ENCODE measurements at places on chromosomes 5 and 9.

- DNase-seq = no peak
Observed at GRCh38 chr5:167816864-167817263, 474.6 kb upstream of the WWC1 start.

DNA sequence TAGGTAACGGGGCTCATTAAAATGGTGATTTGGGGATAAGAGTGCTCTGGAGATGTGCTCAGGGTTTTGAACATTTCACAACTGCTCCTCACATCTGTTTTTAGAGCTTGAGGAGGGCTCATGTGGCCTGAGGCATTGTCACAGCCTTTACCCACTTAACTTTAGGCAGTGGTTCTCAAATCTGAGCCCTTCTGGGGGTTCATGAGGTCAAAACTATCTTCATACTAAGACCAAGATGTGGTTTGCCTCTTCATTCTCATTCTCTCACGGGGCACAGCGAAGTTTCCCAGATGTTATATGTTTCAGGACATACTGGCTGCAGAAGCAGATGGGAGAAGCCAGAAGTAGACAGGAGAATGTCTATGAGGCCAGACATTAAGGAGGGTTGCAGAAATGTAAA lies 38.4 kb downstream of the STXBP1 start:
- DNase-seq = no peak

- no peak for DNase-seq
Observed at GRCh38 chr5:150144246-150144801, 11.3 kb downstream of the PDGFRB start.

- DNase-seq = peak; percentile 58
Observed at GRCh38 chr5:56814361-56814962, 887 bp upstream of the MAP3K1 start.

DNA sequence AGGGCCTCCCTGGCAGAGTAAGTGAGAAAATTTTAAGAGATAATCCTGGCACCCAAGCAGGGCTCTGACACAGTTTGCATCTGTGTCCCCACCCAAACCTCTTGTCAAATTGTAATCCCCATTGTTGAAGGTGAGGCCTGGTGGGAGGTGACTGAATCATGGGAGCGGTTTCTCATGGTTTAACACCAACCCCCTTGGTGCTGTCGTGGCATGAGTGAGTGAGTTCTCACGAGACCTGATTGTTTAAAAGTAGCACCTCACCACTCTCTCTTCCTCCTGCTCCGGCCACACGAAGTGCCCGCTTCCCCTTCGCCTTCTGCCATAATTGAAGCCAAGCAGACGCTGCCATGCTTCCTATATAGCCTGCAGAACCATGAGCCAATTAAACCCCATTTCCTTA lies 80.1 kb downstream of the FBXW11 start:
- no peak for DNase-seq

- DNase-seq = no peak
Observed at GRCh38 chr5:96408210-96408777, 24.8 kb downstream of the PCSK1 start.

DNA sequence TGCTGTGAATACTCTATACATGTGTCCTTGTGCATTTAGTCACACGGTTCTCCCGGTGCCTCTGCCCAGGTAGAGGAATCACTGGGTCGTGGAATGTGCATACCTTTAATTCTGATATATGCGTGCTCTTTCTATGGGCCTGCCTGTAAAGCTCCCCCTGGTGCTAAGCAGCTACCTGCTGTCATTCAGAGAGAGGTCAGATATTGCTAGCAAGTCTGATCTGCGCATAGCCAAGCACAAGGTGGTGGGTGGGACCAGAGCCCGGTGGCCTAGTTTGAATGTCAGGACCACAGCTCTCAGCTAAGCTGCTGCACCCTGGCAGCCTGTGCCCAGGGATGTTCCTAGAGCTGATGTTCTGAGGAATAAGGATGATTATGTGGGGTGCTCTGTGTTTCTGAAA lies 33.4 kb downstream of the TJP2 start:
- DNase-seq = no peak

DNA sequence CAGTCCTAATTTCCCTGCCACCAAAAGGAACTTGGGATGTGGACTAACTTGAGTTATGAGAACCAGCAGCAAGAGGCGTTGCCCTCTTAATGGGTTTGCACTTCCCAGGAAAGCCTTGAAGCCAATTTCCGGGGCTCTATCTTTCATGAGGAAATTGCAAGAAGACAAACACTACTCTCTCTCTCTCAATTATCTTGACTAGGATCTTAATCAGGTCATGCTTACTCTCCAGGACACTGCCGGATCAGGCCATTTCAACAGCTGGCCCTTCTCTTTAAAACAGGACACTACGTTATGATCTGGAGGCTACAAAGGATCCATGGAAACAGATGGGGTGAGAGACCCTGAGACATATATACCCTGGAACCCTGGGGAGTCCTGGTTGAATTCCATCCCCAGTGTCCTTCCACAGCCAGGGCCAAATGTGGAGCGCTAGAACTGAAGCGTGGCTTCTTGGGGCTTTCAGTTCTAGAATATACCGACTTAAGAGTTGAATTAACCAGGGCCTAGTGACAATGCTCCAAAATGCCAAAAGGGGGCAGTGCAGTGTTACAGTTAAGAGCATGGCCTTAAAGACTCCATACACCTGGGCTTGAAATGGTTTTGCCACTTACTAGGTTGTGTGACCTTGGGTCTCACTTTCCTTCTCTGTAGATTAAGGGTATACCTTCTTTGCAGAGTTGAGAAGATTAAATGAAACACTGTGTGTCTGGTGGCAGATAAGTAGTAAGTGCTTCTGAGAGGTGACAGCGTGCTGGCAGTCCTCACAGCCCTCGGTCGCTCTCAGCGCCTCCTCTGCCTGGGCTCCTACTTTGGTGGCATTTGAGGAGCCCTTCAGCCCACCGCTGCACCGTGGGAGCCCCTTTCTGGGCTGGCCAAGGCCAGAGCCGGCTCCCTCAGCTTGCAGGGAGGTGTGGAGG lies 21.1 kb downstream of the FAM219A start:
- peak; percentile 56 for DNase-seq

GRCh38 chr9:19201899-19202891 lies 28.3 kb upstream of the DENND4C start:
- DNase-seq = no peak

GRCh38 chr5:103587185-103587748 lies 24.7 kb upstream of the NUDT12 start:
- DNase-seq = no peak

DNA sequence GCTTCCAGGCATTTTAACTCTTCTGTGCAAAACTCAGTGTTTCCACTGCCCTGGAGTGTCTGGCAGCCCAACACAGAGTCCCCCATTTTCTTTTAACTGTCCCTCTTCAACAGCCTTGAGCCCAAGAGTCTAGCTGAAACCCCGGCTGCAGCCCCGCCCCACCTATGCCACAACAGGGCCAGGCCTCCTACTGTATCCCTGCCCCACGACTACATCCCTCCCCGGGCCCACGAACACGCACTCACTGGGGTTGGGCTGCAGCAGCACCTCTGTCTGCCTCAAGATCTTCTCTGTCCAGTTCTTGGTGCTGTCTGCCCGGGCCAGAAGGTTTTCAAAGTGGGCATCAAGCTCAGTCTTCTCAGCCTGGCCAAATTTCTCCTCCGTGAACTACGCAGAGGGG lies 6.1 kb downstream of the SH3GLB2 start:
- DNase-seq = no peak

DNA sequence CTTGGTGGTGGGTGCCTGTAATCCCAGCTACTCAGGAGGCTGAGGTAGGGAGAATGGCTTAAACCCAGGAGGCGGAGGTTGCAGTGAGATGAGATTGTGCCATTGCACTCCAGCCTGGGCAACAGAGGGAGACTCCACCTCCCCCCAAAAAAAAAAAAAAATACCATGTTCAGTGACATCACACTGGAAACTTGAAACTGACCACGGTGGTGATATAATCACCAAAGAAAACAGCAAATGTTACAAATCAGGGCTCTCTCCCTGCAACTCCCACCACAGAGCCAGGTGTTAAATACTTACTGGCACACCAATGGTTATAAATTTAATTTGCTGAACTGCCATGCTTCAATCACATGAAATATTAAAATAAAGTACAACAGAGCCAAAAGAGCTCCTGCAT lies 81.4 kb downstream of the ZNF608 start:
- DNase-seq = no peak

GRCh38 chr5:14218480-14218879 lies 75.3 kb downstream of the TRIO start:
- no peak for DNase-seq

DNA sequence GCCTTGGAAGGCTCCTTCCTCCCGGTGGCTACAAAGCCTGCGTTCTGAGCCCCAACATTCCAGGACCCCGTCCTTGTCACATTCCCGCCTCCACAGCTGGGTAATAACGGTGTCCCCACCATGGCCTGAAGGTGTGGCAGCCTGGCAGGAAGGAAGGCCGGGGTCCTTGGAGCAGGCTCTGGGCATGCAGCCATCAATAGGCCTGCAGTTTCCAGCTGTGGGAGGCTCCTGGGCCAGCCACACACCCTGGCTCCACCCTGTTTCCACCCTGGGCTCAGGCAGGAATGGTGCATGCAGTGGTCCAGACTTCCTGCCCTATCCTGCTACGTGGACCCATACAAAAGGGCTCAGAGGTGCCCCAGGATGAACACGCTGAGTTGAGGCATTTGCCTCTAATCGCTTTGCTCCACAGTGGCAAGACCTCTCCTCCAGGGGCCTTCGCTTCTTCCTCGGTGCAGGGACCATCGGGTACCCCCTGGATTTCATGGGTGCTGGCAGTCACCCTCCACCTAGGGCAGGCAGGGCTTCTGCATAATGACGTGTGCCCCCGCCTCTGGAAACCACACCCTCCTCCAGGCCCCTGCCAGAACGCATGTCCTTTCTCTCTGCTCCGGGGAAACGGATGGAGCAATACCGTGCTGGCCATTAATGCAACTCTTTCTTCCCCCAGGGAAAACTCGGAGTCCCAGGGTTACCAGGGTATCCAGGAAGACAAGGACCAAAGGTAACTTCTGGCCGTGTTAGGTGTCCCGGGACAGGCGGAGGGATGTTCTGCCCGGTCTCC lies 95.1 kb upstream of the FCN2 start:
- no peak for DNase-seq

DNA sequence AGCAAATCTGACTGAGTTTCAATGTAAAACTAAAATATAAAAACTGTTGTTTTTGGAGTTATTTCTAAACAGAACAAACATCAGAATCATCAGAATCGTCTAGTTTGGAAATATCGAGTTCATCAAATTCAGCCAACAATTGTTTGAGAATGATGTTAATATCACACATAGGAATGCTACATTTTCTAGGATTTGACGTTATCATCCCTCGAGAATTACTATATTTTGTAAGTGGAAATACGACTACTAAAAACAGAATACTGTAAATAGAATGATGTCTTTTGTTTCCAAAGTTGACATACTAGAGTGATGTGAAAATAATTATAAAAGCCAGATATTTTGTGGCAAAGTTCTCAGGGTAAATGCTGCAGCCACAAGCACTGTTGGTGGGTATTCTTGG lies 805.9 kb downstream of the TLE1 start:
- no peak for DNase-seq

DNA sequence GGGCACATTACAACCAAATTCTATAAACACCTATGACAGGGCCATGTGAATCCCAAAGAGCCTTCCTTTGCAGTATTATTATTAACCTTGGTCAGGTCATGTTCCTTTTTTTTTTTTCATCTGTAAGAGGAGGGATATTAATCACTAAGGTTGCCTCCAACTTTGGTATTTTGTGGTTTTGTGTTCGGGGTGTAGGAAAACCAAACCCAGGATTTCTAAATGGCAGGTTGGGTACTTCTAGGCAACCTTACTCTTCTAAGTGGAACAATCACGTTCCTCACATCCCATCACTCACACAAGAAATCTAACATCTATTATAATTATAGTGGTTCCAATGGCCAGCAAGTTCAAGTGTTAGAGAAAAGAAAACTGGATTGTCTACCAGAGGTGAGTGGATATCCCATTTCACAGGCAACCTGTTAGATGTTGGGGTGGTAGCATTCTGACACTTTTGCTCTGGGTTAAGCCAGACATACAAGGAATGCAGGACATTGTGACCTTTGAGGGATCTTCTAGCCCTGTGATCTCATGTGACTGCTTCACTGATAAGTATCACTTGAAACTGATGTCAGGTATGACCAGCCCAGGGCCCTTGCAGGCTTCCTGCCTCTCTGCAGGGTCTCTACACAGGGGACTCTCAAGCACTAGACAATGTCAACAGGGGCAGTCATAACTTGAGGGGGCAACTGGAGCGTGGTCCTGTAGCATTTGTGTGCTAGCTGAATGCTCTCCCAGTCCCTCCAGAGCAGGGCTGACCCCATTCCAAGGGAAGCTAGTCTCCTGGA lies 126.2 kb upstream of the VLDLR start:
- DNase-seq = no peak

DNA sequence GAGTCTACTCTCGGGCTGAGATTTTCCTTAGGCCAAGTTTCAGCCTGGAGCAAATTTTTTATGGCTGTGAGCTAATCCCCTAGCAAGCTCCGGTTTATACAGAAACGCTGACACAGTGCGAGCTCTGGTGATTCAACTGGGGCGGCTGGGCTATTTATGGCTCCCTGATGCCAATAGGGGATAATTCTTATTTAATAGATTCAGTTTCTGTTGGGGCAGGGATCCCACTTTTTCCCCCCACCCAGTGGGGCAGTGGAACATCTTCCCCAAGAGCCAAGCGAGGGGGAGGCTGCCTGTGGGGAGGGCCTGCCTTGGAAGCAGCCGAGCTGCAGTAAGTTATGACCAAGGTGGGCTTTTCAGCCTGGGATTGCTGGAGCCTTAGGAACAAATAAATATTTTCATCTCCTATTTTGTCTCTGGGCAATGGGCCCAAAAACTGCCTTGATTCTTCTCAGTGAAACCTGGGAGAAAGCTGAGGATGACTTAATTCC lies 129.1 kb downstream of the MACROH2A1 start:
- no peak for DNase-seq

DNA sequence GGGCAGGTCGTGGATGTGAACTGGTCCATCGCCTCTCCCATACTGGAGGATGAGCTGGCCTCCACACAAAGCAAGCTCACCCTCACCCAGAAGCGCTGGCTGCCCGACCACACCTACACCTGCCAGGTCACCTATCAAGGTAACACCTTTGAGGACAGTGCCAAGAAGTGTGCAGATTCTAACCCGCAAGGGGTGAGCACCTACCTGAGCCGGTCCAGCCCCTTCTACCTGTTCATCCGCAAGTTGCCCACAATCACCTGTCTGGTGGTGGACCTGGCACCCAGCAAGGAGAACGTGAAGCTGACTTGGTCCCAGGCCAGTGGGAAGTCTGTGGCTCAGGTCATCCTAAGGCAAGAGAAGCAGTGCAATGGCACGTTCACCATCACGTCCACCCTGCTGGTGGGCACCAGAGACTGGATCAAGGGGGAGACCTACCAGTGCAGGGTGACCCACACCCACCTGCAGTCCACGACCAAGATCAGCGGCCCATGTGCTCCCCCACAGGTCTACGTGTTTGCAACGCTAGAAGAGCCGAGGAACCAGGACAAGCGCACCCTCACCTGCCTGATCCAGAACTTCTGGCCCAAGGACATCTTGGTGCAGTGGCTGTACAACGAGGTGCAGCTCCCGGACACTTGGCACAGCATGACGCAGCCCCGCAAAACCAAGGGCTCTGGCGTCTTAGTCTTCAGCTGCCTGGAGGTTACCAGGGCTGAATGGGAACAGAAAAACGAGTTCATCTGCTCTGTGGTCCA lies 71.3 kb downstream of the INSL6 start:
- peak; percentile 13 for DNase-seq

- no peak for DNase-seq
Observed at GRCh38 chr9:128733256-128733655, 9.3 kb upstream of the ZDHHC12 start.

Measured in activated T-cell treated with anti-CD3 and anti-CD28 coated beads, Interleukin-2, amount 50 U/mL, for 1 hour (primary cell).